ENCODE measurements at places on chromosomes 4 and X.

- DNase-seq = no peak
These were observed 172.2 kb upstream of the ARHGAP24 start for GRCh38 chr4:85302756-85303155.

GRCh38 chr4:174869339-174869738 is 40.3 kb upstream of the GLRA3 start:
- no peak for DNase-seq

GRCh38 chrX:86604607-86605006 is 456.4 kb downstream of the DACH2 start:
- DNase-seq = no peak

DNA sequence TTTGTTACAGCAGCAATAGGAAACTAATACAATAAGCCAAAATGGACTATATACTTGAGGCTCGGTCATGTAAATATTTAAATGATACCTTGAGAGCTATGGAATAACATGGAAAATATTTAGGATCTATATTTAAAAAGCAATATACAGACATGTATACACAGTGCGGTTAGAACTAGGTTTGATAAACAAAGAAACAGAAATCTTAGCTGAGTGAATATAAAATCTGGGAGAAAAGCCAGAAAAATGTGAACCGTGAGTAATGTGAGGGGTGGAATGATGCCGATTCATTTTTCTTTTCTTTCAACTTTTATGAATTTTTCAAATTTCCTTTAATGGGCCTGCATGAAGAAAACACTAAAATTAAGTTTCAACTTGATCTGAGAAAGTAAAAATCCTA is 104.1 kb downstream of the ATXN3L start:
- no peak for DNase-seq

GRCh38 chr4:167025670-167026069 is 208.6 kb downstream of the SPOCK3 start:
- no peak for DNase-seq

DNA sequence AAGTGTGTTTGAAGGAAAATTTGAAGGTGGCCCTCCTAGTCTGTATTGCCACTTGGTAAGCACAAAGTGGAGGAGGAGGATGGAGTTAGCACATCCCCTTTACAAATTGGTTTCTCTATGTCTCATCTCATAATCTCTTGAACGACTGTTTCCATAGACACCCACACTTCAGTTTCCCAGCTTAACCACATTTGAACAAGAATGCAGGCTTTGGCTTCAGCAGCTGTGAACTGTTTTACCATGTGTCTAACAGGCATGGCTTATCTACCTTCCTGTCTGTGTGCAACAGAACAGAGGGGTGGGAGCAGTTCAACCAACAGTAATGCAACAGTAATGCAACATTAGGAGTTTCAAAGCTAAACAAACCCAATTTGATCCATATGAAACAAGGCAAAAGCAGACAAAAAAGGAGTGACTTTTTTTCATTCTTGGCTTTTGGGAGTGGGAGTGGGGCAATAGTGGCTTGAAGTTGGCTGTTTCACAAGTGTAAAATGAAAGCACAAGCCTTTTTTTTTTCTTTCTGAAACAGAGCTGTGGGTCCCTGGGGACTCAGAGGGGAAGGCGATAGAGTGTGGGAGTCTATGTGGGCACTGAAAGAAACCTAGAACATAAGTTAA is 108.0 kb downstream of the ITM2A start:
- DNase-seq = peak; percentile 9

DNA sequence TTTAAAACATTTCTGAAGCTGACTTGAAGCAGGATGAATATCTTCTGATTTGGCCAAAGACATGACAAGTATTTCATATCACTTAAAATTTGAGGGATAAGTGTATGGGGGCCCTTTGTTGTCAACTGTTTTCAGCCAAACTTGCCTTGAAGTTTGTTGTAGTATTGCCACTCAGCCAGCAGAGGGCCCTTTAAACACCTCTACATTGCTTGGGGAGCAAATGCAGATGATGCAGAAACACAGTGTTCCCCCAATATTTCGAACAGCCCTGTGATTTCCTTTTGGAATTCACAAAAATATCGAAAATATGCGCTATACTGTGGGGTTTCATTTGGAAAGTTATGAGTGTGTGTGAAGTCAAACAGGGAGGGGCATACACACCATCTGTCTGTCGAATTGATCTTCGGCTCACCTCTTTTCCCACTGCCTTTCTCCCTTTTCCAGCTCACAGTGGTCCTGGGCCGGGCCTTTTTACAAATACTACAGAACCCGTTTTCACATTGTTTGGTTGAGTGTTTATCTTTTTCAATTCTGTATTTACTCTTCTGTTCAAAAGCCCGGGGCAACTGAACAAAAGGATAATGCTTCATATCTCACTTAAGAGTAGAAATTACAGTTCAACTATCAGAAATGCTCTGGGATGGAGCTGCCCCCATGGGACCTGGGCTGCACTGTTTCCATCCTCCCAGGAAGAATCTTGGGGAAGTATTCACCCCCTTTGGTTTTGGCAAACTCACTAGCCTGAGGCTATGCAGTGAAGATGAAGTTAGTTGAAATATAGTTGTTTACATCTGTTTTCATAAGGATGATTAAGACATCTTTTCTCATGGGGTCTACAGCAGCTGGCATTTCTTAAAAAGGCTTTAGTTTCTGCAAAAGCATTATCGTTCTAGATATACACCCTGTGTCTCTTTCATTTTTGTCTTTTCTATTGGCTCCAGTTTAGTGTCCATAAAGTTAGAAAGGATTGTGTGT is 137.6 kb downstream of the EGF start:
- DNase-seq = peak; percentile 12

GRCh38 chr4:154516318-154517029 is 24.9 kb upstream of the DCHS2 start:
- DNase-seq = no peak

DNA sequence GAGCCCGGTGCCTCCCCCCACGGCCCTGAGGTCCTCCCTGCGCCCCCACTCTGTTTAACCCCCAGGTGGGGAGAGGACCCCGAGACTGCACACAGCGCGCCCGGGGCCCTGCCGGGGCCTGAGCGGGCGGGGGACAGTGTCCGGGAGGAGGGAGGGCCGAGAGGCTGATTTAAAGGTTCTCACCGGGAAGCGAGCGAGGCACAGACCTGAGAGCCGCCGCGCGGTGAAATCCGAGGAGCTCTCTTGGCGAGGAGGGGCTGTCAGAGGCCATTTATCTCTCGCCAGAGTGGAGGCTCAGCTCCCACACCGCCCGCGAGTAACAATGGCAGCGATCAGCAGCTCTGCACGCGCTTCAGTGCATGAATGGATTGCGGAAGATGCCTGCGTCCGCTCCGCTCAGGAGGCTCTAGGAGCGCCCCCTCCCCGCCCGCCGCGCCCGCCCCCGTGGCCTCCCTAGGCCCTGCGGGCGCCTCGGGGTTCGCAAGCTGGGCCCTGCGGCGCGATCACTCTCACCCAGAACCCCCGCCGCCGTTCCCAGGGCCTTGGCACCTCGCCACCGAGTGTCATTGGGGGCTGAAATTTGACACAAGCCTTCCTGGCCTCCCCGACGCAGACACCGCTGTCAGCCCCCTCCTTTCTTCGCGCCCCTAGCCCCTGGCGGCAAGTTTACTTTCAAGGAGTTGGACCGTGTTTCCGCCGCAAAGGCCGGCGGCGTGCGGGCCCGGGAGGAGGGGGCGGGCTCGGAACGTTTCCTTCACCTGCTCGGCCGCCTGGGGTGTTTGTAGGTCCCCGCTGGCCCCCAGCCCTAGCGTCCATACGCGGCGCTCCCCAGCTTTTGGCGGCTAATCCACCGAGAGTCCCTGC is 48.7 kb upstream of the BCOR start:
- DNase-seq = no peak

DNA sequence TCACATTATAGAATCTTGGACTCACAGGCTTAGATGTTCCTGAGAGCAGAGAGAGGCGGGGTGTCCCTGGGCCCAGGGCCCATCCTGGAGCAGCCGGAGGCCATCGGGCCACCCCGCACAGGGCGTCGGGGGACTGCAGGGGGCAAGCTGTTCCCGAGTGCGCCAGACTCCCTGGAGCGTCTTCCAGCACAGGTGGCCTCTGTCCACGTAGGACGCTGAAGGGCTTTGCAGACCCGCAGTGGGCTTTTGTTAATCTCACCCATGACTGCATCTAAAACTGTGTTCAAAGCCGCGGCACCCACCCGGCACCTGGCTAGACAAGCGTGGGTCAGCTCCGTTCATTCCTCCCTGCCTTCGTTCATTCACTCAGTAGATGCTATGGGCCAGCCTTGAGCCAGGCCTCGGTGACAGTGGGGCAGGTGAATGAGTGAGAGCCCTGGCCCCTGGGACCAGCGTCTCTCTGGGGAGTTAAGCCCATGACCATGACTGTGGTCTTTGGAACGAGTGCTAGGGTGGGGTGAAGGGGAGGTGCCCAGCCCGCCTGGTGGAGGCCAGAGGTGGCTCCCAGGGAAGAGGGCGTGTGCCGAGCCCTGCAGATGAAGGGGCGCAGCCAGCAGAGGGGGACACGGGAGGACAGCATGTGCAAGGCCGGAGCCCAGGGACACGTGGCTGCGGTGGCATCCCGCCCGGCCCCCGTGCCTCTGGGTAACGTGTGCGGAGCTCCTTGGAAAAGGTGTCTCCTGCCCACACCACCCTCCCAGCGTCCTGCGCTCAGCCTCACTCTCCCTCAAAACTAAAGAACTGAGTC is 98.3 kb downstream of the HMX1 start:
- no peak for DNase-seq

GRCh38 chr4:98514741-98515469 is 143.5 kb downstream of the TSPAN5 start:
- DNase-seq = no peak
